ENCODE measurements at places on chromosomes 5 and 9. TPM values are rescaled to one million over a fixed set of nuclear protein-coding genes. Genes with fewer than 3 reads are reported as not detected.

DNA sequence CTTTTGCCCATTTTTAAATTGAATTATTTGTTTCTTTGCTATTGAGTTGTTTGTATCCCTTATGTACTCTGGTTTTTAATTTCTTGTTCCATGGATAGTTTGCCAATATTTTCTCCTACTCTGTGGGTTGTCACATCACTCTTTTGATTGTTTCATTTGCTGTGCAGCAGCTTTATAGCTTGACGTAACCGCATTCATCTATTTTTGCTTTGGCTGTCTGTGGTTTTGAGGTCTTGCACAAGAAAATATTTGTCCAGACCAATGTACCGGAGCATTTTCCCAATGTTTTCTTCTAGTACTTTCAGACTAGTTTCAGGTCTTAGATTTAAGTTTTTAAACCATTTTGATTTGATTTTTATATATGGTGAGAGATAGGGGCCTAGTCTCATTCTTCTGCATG lies 36.2 kb upstream of the ZNF366 start:
- no peak for DNase-seq

The PCDHA1 gene
- polyA plus RNA-seq: not detected

- DNase-seq: no peak
Measured at GRCh38 chr5:54845567-54845941, 139.8 kb downstream of the ESM1 start.

GRCh38 chr5:74471875-74472274 lies 168.7 kb downstream of the ENC1 start:
- DNase-seq: no peak

The OR2K2 gene
- polyA plus RNA-seq: not detected

Measured in naive thymus-derived CD8-positive, alpha-beta T cell (primary cell).